Stimulated activated naive CD4-positive, alpha-beta T cell treated with Interleukin-2 at 50 U/mL for 16 hours (primary cell): ENCODE measurements at places on chromosomes 1 and 21.

- DNase-seq = no peak
Measured at GRCh38 chr1:23984417-23985186, 4.5 kb upstream of the SRSF10 start.

DNA sequence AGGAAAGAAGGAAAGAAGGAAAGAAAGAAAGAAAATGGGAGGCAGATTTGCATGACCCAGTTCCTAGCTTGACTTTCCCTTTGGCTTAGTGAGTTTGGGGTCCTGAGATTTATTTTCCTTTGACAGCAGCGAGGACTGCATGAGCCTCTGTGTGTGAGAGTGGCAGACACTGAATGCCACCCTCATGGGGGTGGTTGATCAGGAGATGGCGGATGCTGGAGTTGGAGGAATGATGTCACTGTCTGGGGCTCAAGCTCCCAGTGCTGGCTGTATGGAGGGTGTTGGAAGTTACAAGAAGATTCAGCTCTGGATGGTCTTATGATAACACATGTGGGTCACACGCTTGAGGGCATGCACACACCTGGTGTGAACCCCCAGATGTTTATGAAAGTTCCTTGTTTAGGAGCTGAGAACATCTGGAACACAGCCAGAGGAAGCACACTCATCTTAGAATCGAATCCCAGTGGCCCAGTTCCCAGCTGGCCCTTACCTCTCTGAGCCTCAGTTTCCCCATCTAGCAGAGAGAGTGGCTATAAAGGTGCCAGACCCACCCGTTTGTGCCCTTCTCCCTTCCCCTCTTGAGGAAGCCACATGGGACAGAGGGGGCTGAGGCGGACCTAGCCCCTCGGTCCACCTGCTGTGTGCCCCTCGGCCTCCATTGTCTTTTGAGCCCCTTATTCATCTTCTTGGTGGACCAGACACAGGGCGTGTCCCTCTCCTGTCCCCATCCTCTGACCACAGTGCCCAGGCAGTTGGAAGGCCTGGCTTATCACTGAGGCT is 5.7 kb downstream of the PADI4 start:
- DNase-seq = no peak

DNA sequence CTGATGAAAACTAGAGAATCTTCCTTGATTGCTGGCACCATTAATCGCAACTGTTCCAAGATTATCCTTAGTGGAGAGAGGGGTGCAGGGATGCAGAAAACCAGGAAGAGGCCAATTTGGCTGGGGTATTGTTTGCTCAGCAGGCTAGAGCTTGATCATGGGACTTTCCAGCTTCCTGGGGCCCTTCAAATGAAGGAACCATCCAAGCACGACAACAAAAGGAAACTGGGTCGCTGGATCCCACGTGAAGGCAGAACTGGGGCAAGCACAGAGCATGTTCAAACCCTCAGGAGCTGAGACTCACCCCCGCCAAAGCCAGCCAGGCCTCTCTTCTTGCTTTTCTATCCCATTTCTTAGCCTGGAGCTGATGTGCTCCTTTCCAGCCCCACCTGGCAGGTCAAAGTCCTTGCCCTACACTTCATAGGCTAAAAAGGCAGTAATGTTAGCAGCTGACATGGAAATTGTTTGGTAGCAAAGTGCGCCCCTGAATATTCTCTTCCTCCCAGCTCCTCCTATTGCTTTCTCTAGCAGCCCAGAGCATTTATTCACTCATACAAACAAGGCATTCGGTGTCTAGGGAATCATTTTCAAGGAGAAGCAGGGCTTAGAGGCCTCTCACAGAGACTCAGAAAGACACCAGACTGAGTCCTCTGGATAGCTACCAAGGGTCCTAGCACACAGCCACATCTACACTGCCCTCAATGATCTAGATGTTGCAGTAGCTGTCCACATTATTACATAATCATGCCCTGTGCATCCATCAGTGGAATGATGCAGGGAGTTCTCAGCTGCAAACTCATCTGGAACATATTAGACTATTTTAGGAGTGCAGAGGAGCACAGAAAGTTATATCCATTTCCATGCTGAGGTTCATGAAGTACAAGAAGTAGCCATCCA is 11.5 kb downstream of the KCNA2 start:
- no peak for DNase-seq

- DNase-seq = no peak
Measured at GRCh38 chr1:7117399-7118281, 332.4 kb downstream of the CAMTA1 start.

DNA sequence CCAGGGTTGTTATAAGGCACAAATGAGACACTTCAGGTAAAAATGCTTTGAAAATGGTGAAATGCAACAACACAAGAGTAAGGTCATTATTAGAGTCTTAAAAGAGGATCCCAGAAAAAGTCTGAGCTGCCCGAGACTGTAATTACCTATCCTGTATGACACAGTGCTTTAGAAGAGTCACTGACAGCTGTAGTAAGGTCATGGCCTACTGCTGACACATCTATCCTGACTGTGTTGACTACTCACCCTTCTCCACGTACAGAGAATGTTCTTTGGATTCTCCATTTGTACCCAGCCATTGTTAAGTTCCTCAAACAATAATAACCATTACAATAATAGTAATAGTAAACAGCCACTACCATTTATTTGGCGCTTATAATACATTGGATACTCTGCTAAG is 104.4 kb downstream of the CACHD1 start:
- DNase-seq = no peak

DNA sequence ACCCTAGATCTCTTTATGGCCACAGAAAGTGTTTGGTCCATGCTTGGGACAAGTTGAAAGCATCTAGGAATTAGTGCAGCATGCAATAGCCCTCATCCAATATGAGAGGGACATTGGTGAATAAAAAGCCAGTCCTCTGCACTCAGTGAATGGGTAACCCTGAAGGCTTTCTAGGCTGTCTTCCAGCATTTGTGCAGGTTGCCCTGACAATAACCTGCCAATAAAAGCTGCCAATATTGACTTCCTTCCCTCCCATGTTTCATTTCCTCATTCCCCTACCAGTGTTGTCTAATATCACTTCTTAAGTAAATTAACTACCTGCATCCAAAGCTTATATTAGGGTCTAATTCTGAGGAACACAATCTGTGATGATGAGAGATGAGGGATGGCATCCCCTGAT is 563.6 kb upstream of the NEGR1 start:
- DNase-seq = no peak

GRCh38 chr1:157380523-157380922 is 171.8 kb downstream of the FCRL5 start:
- DNase-seq = no peak

DNA sequence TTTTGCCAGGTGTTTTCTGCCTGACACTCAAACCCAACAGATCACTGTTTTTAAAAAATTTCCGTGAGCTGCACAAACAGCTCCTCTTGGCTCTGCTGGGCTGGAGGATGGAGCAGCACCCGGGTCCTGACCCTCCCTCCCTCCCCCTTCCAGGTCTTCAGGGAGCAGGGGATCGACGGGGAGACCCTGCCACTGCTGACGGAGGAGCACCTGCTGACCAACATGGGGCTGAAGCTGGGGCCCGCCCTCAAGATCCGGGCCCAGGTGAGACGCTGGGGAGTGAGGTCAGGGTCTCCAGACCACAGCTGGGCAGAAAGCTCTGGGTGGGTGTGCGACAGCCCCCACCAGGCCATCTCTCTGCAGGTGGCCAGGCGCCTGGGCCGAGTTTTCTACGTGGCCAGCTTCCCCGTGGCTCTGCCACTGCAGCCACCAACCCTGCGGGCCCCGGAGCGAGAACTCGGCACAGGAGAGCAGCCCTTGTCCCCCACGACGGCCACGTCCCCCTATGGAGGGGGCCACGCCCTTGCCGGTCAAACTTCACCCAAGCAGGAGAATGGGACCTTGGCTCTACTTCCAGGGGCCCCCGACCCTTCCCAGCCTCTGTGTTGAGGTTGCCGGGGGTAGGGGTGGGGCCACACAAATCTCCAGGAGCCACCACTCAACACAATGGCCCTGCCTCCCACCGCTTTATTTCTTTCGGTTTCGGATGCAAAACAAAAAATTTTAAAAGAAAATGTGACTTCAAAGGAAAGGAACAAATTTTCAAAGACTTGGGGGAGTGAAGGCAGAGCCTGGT is 15.3 kb downstream of the NOC2L start:
- DNase-seq = no peak

DNA sequence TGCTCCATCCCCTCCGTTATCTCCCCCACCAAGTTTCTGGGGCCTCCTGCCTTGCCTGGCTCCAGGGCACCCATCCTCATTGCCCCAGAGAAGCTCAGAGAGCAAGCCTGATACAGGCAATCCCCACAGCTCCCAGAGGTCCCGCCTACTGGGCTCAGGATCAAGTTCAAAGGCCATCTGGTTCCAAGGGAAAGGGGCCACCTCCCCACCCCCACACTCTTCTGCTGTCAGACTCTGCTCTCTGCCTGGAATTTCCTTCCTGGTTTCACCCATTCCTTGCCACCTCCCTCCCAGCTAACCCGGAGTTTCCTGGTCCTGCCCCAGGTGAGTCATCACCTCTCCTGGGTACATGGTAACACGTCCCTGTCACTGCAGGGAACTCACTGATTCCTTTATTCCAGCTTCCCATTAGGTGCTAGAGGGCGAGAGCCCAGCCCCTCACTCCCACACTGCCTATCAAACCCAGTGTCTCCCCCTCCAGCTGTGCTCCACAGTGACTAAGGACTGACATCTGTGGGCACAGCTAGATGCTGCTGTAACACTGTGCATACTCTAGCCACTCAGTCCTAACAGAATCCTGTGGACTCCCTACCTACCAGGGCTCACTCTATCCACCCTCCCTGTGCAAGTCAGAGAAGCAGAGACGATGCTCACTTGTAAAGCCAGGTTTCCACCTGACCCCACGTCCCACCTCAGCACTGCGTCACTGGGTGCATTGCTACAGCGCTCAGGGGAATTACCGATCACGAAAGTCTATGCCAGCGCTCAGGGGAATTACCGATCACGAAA is 21.8 kb downstream of the RSPH1 start:
- no peak for DNase-seq

GRCh38 chr1:104830534-104830933 is 1080.8 kb downstream of the AMY1C start:
- no peak for DNase-seq

DNA sequence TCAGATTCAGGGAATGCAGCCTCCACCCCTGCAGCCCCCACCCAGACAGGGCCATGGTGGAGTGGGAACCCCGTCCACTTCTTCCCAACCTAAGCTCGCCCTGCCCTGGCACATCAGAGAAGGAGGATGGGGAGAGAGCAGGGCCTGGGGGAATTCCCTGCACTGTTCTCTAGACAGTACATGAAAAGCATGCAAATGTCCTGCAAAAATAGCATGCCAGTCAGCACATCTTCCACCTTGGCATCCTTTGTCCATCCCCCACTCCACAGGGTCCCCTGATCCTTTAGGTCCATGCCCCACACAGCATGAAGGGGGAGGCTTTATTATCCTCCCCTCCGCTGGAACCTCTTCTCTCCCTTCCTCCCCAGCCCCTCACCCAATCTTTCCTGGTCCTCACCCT is 35.0 kb upstream of the RD3 start:
- DNase-seq = no peak

GRCh38 chr1:201881617-201882016 is 7.1 kb upstream of the SHISA4 start:
- DNase-seq = no peak

GRCh38 chr1:246797157-246797556 is 72.9 kb downstream of the SCCPDH start:
- no peak for DNase-seq

GRCh38 chr21:29418813-29419212 is 120.1 kb downstream of the BACH1 start:
- no peak for DNase-seq

- no peak for DNase-seq
Measured at GRCh38 chr1:77643456-77643855, 39.0 kb downstream of the ZZZ3 start.

DNA sequence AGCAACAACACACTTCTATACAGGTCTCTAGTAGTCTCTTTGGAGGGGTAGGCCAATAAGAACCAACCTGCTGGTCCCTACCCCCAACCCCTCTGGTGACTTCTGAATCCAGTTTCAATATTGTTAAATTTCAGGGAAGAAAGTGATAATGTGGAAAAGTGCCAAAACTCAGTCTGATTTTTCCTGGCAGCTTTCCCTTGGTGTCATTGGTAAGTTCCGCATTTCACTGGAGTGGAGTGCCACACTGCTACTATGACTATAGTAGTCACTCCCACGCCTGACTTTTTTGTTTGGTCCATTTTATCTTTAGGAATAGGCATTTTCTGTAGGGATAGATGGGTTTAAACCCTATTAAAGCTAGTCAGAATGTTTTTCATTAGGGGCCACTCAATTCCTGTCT is 5.7 kb upstream of the ARID1A start:
- DNase-seq = no peak

DNA sequence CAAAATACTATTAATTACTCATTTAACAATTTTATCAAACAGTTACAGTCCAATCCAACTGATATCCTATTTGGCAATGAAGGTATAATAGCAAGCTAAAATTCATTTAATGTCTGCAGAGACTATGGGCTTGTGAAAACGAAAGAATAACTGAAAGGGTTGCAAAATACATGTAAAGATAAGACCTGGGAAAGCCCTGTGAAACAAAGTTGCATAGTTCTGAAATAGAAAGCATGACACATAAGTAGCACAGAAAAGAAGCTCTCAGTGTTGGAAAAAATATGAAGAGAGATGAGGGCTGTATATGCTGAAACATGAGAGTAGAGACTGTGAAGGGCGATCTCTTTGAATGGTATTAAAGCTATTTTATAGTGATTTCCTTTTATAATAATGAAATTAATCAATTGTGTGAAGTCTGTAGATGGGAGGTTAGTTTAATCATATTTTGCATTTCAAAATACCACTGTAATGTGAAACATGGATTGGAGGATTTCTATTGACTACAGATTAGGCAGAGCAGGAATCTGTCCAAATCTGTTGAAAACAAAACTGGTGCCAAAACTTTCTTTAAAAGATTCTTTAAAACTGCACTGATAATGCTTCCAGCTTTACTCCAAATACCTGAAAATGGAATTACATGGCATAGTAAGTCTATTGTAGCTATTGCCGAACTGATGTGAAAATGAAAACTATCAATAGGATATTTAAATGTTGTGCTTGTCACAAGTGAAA is 1518.9 kb upstream of the B3GALT2 start:
- no peak for DNase-seq
